Stimulated activated CD4-positive, alpha-beta T cell treated with anti-CD3 and anti-CD28 coated beads, TNF-alpha, amount 100 ng/mL, for 1 hour (primary cell): ENCODE measurements at places on chromosomes 3 and 15.
A peak's percentile ranks its signal among the peaks of the same experiment; 100 is the strongest.

DNA sequence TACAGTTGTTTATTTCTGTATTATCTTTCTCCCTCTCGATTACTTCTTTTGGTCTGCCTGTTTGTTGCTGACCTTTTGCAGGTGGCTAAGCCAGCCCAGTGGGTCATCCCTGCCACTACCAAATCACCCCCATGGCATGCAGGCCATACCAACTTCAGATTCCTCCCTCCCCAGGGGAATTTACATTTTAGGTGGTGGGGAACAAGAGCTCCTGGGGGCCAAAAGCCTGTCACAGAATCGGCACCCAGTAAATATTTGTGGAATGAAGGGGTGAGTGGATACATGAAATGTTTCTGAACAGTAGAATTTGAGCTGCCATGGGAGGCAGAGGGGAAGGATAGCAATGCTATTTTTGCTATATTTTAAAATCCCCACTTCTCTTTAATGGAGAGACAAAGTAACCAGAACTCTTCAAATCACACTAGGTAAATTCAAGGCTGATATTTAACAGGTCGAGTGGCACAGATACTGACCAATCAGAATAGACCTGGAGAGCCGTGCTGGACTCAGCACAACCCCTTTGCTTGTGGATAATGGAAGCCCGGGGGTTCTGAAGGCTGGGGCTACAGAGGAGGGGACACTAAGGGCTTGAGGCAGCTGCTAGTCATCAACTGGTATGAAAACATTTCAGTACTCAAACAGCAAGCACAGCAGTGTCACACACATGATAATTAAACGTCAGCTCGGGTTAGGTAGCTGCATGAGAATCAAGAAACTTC, 54.3 kb upstream of the SMAD3 start:
- no peak for DNase-seq

GRCh38 chr3:139934613-139935015, 371 bp upstream of the CLSTN2 start:
- DNase-seq = no peak

GRCh38 chr3:46559091-46559704, 6.9 kb downstream of the LRRC2 start:
- DNase-seq = no peak

GRCh38 chr15:85581495-85581894, 201.1 kb downstream of the AKAP13 start:
- DNase-seq = no peak

- DNase-seq = no peak
These were observed 16.4 kb downstream of the FAM107A start for GRCh38 chr3:58560771-58561311.

DNA sequence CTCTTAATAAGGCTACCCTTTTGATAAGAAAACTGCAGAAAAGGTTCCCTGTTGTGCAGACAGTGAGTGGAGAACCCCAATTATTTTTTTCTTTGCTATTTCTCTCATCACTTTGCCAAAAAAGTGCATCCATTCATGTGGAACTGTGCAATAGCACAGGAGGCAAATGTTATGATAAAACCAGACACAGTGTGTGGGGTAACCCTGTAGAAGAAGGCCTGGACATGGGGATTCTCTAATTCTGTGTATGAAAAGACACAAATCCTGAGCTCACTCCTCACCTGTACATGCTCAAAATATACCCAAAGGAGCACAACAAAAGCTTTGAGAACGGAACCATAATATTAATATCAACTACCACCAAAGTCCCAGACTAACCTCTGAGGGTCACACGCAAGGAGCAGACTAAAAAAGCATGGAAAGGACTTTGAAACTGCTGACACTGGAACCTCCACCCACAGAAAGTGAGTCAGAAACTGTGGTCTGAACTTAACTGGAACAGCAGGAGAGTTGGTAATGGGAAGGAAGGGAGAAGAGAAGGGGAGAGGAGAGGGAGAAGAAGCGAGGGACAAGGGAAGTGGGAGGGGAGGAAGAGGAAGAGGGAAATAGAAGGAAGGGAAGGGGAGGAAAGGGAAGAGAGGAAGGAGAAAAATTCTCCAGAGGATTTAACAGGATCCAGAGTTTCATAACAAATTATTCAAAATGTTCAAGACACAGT, 299.9 kb downstream of the TBC1D5 start:
- no peak for DNase-seq

DNA sequence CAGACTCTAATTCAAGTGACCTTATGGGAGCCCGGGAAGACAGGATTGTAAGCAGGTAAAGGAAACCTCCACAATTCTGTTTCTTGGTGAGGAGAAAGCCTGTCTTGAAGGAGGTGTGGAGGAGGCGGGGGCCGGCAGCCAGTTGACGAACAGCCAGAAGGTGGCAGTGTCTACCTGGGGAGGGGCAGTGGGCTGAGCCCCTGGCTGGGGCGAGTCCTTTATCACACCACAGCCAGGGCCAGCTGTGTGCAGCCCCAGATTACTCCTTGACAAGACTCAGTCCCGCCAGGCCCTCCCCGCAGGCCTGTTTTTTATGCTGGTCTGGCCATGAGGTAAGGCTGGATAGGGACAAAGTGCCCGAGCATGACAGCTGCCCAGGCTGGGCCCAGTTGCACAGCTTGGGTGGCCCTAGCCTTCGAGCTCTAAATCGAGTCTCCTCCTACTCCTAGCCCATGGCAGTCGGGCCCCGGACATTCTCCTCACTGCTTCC, 40.9 kb upstream of the IDH2 start:
- peak; percentile 17 for DNase-seq

GRCh38 chr3:16865335-16865734, 19.4 kb upstream of the PLCL2 start:
- no peak for DNase-seq

DNA sequence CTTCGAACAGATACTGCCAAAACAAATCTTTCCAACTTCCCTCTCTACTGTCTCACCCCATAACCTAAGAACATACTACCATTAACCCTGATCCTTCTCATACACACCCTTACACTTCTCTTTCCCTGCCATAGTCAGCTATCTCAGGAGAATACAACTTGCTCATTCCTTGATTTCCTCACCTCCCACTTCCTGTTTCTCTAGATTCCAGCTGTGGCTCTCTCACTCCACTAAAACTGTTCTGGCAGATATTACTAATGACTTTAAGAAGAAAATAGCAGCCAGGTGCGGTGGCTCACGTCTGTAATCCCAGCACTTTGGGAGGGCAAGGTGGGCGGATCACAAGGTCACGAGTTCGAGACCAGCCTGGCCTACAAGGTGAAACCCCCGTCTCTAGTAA, 4.6 kb downstream of the LSG1 start:
- DNase-seq = no peak

GRCh38 chr3:98525494-98525893, 2.8 kb upstream of the CLDND1 start:
- DNase-seq = no peak

GRCh38 chr3:51691949-51692348, 14.9 kb upstream of the GRM2 start:
- no peak for DNase-seq

- DNase-seq = no peak
These were observed 35.1 kb downstream of the IGSF10 start for GRCh38 chr3:151425627-151426340.

DNA sequence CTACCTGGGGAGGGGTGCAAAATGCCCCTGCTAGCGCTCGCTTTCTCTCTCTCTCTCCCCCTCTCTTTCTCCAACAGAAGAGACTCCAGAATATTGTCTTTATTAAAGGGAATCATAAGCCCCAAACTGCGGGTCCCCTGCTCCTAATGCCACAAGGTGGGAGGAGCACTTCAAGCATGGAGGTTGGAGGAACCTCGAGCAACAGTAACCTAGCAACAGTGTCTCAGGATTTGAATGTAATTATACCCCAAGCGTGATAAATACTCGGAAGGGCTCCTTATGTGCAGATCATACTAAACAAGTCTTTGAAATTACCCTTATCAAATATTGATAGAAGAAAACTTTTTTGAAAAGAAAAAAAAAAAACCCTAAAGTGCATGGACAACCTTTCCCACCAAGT, 582.2 kb upstream of the PPP2R3A start:
- no peak for DNase-seq

DNA sequence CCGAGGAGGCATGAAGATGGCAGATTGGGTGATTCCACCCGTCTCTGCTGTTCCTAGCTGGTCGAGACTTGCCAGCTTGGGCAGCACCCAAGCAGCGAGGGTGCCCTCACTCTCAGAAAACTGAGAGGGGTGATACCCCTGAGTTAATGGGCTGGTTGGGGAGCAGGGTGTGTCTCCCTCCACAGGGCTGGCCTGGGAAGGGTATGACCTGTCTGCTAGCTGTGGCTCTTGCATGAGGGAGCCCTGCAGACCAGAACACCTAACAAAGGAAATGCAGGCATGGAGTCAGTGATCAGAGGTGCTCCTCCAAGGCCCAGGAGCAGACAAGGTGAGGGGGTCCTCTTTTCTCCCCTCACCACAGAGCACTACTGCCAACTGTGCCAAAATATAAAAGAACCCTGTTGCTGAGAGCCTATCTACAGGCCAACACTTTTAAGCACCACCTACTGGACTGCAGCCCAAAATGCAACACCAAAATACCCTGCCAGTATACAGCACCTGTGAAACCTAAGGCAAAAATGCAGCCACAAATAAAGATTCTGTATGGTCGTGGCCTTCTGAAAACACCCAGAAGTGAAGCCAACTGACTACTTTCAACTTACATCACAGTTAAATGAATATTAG, 35.8 kb upstream of the PPM1L start:
- no peak for DNase-seq

DNA sequence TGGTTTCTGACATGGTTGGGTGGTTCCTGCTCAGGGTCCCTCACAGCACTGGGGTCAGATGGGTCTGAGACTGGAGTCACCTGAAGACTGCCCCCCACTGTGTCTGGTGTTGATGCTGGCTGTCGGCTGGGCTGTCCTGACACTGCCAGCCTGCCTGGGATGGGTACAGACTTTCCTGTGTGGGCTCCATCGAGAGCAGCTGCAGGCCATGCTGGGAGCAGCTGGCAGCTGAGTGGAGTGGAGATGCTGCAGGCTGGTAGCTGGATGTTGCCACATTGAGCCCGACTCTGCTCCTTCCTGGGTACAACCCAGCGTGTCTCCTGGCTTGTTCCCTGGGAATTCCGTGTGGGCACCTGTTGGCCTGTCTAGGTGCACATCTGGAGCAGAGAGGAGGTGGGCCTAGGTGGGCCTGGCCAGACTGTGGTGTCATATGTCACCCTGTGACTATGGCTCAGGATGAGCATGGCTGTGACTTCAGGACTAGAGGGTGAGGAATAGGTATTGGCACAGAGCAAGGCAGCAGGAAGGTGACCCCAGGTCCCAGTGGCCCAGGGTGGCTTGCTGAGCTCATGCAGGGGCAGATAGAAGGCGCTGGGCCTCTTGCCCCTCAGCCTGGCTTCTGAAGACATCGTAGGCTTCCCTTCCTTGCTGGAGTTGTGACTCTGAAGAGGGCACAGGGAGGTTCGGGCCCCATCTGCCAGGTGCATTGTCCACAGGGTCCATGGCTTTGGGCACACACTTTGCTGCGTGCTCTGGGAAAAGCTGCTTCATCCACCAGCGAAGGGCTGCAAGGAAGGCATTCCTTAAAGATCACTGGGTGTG, 40.0 kb upstream of the PRR23E start:
- no peak for DNase-seq

GRCh38 chr3:71056327-71056726, 527.2 kb downstream of the FOXP1 start:
- no peak for DNase-seq

- DNase-seq = no peak
These were observed 68.7 kb downstream of the BHLHE40 start for GRCh38 chr3:5047764-5048419.

DNA sequence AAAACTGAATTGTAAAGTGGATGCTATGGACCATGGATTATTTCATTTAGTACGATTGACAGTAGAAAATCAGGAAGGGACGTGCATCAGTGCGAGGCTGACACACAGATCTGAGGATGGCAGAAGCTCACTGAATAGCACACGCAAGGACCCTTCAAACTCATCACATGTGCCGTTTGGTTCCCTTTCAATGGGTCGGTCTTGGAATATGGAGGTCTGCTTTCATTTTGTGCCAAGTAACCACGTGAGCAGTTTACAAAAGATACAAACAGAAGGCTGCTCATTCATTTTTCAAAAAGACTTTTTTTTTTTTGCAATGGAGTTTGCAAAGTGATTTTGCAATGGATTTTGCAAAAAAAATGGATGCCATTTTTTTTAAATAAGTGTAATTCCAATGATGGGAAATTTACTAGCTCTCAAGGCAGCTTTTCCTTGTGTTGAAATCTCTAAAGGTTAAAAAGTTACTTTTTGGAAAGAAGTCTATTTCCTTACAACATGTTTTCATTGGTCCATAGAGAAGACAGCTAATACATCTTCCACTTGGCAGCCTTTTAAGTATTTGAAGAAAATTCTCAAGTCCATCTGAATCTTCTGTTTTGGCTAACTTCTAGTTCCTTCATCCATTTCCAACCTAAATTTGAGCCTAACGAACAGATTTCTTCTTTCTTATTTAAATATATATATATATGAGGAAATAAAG, 392.3 kb upstream of the TPRG1 start:
- no peak for DNase-seq
